ENCODE measurements at places on chromosomes 3 and 15.

- no peak for DNase-seq
Observed at GRCh38 chr15:26838742-26839460, 28.0 kb upstream of the GABRA5 start.

- DNase-seq, result no peak
Observed at GRCh38 chr3:27095553-27096222, 273.5 kb downstream of the NEK10 start.

DNA sequence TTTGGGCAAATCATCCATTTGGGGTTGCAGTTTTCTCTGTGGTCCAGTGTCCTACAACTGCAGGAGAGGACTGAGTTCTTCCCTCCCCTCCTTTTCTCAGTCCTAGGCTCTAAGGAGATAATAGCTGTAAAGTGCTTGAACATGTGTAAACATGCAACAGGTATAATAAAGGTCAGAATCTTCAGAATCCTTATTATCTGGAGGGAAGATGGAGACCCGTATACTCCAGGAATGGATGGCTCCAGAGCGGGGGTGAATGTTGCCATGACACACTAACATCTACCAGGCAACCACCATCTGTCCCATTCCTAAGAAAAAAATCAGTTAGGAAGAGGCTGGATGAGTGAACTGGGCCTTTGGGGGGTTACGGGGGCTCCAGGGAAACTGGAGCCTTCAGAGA lies 39.7 kb upstream of the GLCE start:
- DNase-seq, result no peak

DNA sequence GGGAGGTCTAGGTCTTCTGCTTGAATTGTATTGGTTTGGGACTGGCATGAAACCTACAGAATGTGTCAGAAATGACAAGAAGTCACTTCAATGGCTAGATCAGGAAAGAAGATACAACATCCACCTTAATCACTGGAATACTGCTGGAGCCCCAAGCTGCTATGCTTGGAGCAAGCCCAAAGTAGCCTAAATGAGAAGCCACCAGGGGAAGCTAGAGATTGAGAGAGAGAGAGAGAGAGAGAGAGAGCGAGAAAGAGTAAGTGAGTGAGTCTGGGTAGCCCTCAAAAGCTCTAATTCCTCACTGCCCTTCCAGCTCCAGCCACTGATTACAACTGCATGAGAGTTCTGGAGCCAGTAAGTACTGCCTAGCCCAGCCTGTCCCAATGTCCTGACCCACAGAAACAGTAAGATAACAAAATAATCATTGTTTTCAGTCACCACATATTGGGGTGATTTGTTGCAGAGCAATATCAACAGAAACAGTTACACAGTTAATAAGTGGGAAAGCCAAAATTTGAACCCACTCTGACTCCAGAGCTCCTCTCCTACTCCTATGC lies 529.2 kb upstream of the GOLIM4 start:
- DNase-seq, result no peak

DNA sequence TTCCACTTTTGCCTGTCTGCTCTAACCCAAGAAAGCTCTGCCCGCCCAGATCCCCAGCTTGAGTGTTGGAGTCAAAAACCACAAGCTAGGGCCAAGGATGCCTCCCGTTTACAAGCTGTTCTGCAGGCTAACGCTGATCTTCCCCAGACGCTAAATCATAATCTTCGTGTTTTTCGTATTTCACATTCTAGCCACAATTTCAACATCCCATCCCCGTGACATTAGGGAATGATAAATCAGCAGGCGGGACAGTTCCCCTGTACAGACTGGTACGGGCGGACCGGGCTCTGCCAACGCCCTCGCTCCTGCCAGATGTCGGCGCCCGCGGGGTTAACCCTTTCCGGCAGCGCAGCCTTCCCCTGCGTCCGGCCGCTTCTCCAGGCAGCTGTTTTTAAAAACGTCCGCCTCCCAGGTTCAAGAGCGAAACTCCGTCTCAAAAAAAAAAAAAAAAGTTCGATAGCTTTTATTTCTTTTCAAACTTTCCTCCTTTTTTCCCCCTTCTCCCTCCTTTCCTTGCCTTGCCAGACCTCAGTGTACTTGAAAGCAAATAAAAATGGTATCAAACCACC lies 81.0 kb upstream of the BNC1 start:
- DNase-seq, result peak; percentile 83

DNA sequence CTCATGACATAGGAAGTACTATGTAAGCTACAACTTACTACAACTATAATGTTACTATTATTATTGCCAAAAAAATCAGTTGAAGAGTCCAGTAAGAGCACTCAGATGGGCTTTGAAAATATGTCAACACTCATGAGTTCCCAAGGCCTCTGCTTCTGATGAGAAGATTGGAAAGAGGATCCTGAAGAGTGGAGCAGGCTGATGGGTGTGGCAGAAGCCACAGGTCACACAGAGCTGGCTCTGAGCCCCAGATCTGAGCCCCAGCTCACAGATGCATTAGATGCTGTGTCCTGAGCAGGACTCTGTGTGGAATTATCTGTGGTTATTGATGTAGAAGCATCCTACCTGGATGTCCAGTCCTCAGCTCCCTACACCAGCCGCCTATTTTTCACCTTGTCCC lies 65.6 kb downstream of the SPSB4 start:
- no peak for DNase-seq

GRCh38 chr15:27324886-27325615 lies 354.1 kb downstream of the GABRG3 start:
- DNase-seq, result no peak

GRCh38 chr3:128297401-128298138 lies 144.3 kb downstream of the EEFSEC start:
- DNase-seq, result peak; percentile 27

GRCh38 chr3:186152889-186153292 lies 44.0 kb upstream of the ETV5 start:
- no peak for DNase-seq

DNA sequence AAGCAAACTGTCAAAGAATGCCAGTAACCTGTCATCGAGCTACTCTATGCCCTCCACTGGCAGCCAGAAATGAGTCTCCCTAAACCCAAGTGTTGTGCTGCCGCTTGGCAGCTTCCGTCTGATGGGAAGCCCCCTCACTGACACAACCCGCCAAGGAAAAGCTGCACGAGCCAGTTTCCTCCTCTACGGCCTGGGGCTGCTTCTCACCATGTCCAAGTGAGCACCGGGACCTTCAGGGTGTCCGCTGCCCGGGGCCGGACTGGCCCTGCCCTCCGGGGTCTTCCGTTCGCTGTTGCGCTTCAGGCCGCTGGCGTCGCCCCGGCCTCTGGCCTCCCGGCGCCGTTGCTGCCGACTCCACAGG lies 490 bp downstream of the TOMM70 start:
- DNase-seq, result peak; percentile 38

GRCh38 chr15:42059661-42060476 lies 34.5 kb downstream of the PLA2G4D start:
- peak; percentile 28 for DNase-seq

- no peak for DNase-seq
Observed at GRCh38 chr3:37236024-37236423, 61.6 kb upstream of the LRRFIP2 start.

- no peak for DNase-seq
Observed at GRCh38 chr3:58334013-58334321, 1.3 kb downstream of the PXK start.

DNA sequence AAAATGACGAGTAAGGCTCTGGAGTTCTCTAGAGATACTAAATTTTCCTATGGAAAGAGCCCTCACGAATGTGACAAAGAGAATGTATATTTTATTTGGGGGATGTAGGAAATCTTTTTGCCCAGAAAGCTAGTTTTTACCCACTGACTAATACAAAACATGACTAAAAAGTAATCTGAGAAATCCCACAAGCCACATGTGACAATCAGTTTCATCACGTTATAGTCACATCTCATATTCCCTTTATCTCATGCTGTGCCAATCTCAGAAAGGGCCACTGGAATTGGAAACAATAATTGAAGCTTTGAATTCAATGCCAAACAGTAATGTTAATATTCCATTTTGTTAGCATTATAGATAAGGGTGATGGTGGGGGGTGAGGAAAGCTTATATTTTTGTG lies 509.0 kb upstream of the GOLIM4 start:
- DNase-seq, result no peak

GRCh38 chr3:155554777-155555451 lies 190.0 kb downstream of the PLCH1 start:
- DNase-seq, result no peak

DNA sequence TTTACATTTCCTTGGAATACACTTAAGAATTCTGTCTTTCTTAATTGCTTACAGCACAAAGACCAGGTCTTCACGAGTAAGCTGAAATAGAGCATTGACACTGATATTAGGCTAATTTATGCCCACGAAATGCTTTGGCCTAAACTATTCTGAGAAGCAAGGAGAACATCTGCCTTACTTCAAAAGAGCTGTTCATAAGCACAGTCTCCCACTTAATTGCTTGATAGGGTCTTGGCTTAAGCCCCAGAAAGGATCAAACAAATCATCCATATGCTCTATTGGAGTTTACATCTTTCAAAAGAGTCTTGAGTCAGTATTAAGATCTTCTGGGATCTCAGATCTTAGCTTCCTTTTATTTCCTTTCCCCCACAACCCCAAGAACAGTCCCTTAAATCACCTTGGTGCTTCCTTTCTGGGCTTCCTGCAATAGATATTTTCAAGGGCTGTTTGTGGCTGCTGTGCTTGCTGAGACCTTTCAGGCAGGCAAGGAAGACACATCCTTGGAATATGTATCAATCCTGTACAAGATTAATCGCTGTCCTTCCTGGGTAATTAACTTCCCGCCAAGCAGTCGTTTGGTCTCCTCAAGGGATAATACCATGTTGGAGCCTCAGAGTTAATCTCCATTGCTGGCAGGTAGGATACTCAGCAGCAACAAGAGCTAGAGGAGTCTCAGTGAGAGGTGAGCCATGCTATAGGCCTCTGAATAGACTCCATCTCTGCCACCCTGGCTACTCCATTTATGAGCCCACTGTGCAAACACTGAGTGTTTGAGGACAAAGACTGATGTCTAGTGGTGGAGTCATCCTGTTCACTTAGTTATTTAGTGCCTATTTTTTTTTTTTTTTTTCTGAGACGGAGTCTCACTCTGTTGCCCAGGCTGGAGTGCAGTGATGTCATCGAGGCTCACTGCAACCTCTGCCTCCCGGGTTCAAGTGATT lies 37.1 kb downstream of the TMEM158 start:
- DNase-seq, result no peak

GRCh38 chr3:168314166-168314565 lies 218.4 kb upstream of the GOLIM4 start:
- no peak for DNase-seq

- DNase-seq, result no peak
Observed at GRCh38 chr3:41521010-41521655, 321.8 kb downstream of the CTNNB1 start.

GRCh38 chr3:9649791-9650521 lies 651 bp downstream of the MTMR14 start:
- DNase-seq, result no peak

DNA sequence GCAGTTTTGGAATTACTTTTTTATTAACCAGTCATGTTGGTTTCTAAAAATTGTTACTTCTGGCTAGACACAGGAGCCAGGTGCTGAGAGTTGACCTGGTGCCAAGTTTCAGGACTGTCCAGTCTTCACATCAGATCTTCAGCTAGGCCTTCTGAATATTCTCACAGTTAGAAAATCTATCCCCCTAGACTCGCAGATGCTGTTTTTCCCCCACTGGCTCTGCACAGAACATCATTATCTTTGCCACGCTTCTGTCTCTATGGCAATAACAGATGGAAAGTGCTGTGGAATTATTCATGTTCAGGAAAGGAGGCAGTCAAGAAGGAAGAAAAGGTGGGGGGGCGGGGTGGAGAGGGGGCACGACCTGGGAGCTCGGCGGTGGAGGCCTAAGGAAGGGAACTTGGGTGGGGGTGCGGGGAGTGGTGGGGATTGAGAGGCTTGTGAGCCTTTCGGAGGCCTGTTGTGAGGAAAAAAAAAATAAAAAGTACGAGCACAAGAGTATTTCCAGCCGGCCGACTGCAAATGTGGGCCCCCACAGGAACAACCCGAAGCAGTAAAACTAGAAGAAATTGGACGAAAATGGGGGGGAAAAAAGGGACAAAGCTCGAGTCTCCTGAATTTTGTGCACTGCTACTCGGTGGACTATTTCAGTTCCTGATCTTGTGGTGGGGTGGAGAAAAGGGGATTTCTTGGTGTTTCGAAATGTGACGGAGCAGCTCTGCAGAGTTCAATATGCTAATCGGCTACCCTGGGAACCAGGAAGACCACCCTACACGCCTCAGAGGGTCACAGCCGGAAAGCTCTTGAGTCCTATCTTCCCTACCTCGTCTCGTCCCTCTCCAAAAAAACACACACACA lies 1.5 kb upstream of the SKIL start:
- peak; percentile 68 for DNase-seq

DNA sequence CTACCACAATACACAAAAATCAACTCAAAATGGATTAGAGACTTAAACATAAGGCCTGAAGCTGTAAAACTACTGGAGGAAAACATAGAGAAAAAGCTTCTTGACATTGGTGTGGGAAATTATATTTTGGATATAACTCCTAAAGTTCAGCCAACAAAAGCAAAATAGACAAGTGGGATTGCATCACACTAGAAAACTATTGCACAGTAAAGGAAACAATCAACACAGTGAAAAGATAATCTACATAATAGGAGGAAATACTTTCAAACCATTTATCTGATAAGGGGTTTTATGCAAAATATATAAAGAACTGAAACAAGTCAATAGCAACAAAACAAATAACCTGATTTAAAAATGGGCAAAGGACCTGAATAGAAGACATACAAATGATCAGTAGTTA lies 37.6 kb upstream of the TP63 start:
- peak; percentile 8 for DNase-seq

- no peak for DNase-seq
Observed at GRCh38 chr3:16818945-16819344, 65.8 kb upstream of the PLCL2 start.

DNA sequence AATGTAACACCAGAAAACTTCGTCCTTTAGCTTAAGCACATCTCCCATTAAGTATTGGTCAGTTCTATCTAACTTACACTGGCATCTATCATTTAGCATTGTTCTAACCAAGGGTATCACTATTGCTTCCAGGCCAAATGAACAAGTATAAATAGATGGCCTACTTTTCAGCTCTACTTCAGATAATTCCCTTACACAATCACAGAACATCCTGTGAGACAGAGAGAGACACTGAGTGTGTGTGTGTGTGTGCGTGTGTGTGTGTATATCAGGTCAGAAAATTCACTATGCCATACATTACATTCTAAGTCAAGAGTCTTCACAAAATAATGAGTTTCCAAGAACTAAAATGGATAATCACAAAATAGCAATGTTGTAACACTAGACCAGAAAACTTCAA lies 39.1 kb downstream of the SCAPER start:
- peak; percentile 45 for DNase-seq

- DNase-seq, result no peak
Observed at GRCh38 chr3:89353465-89353864, 246.0 kb downstream of the EPHA3 start.

Data from iris pigment epithelial cell (primary cell).